ENCODE measurements at places on chromosomes 5 and 9.

GRCh38 chr9:131976157-131977108, 103.2 kb downstream of the MED27 start:
- no peak for DNase-seq

- DNase-seq: no peak
Observed at GRCh38 chr5:133635051-133635450, 22.7 kb upstream of the FSTL4 start.

DNA sequence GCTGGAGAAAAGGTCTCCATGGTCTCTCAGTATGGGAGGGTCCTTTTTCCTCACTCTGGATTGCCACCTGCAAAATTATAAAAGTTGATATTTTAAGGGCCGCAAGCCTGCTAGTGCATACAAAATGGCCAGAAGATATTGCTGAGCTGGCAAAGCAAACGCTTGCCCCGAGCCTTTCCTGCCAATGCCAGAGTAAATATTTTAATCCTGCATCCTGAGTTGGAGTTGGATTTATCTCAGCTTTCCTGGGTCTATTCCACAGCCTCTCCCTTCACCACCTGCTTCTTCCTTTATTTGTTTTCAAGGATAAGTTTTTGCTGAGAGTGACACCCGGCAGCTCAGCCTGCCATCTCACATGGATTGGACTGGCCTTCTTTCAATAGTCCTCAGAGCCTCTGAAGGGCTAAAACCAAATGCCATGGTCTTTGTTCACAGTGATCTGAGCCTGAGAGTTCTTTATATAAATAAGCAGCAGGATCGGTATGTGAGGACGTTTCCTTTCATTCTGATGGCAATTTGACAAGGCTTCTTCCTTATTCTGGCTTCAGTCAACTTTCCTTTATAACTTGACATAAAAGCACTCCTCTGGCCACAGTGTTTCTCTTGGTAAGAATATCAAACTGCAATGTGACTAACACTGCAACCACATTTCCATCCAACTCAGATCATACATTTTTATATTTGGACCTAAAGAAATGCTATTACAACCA, 170.1 kb downstream of the ADAMTS12 start:
- no peak for DNase-seq

GRCh38 chr5:91293131-91293530, 90.0 kb downstream of the ARRDC3 start:
- DNase-seq: no peak

DNA sequence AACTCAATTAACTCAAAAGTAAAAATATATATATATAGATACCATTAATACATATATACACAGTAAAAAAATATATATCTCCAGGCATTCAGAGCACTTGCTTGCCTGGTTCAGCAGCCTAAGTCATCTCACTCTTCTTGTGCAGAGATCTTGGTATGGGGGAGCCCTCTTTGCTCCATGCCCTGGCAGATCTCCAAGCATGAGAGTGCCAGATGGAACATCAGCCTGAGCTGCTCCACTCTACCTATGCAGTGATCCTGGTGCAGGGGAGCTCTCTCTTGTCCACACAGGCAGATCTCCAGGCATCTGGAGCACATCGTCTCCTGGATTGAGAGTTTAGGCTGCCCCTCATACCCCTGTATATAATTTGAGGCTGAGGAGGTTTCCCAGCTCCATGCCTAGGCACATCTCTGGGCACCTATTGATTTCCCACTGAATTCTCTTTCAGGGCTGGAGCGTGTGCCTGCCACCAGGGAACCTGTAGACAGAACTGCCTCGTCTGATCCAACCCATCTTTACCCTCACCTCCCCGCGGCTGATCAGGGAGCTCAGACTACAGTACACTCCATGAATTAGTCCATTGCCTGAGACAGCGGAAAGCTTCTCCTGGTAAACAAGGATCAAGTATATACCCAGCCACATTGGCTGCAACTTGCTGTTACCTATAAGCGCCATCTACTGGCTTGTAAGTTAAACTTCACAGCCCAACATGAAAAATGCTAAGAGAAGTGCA, 342.4 kb upstream of the GRIA1 start:
- peak; percentile 88 for DNase-seq

- no peak for DNase-seq
Observed at GRCh38 chr5:151126199-151126645, 31.4 kb downstream of the ANXA6 start.

- DNase-seq: no peak
Observed at GRCh38 chr9:123629531-123629930, 273.5 kb downstream of the CRB2 start.

DNA sequence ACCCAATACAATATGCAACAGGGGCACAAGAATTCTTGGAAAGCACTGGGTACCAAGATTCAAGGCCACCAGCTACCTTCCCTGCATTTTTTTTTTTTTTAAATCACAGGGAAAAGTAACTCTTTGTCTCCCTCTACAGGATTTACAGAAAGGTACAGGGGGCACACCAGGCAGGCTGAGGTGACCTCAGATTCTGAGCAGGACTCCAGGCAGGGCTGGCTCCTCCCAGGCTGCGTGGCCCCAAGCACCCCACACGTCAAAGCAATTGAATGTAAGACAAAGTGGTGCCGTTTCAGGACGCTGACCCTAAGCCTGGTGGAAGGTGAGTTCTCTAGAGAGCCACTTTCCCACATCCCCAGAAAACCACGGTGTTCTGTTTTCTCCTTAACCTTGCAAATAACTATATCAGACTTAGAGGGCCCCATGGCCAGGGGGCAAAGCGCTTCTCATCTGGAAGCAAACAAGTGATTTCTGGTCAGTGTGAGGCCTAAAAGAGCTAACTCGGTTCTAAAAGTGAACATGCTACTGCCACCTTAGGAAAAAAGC, 222.6 kb downstream of the ROR2 start:
- DNase-seq: no peak

DNA sequence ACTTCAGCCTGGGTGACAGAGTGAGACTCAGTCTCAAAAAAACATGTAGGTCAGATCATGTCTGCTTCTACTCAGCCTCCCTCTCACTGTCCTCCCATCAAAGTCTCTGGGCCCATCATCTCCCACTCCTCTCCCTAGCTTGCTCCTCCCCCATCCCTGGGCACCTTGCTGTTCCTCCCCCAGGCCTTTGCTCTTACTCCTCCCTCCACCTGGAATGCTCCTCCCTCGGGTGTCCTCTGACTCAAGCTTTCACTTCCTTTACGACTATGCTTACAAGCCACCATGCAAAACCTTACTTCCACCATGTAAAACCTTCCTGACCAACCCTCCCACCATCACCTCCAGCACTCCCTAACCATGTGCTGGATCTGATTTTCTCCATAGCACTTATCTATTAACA, 51.5 kb downstream of the MTMR12 start:
- no peak for DNase-seq

GRCh38 chr9:120914396-120914795, 12.2 kb downstream of the TRAF1 start:
- DNase-seq: no peak

GRCh38 chr9:5442400-5443011, 4.8 kb upstream of the PLGRKT start:
- no peak for DNase-seq

DNA sequence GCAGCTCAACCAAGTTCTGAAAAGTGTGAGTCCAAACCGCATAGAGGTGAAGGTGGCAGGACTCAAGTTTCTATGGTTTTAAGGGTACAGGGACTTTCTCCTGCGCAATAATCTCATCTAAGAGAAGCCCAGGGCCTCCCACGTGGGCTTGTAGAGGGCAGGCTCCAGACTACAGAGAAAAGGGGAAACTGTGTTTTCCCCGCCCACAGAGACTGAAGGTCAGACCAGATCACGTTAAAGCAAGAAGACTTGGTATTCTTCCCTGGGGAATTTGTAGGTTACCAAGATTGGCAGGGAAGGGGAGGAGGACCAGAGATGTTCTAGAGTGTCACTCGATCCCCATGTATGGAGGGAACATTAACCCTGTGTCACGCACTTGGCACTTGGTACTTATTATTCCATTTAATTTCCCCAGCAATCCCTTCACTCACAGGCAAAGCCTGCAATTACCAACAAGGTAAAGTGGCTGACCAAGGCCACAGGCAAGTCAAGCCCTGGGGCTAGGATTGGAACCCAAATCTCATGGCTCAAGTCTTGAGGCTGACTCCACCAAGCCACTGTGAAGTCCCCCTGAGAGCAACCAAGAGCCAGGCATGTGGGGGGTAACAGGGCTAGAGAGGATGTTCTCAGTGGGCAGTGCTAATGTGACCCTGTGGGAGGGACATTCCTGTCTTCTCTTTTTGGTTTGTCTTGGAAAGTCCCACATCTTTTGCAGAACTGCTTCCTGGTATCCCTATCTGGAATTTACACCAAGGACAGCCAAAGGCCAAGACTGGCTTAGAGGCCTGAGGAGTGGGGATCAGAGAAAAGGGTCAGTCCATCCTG, 18.3 kb upstream of the NEK6 start:
- DNase-seq: no peak

DNA sequence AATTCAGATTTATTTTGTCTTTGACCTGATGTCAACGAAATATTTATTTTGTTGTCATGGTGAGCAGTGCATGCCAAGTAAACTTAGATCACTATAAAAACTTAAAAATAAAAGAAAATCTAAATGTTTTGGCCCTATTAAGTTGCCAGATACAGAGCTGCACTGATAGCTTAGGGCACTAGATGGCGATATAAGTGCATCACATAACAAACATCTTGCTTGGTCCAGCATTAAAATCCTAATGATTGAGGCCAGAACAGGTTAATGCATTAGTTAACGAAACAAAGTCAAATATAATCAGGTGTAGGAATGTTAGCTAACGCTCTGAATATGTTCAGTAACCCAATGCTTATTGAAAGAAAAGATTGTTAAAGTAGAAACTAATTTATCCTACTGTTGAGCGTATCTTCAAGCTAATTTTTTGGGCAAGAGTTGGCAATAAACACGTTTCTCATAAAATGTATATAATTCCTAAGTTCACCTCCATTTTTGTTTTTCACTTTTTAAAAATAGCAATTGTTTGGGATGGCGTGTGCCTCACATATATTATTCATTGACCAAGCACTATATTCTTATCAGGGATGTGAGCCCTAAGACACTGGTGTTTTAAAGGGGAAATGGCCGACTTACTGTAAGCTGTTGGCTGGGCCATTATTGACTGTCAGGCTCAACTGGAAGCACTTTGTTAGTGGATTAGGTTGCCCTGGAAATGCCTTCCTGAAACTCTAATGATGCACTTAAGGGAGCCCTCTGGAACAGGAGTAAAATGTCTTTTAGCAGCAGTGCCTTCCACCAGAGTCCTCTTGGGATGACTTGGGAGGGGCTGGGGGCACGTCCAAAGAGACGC, 33.3 kb downstream of the KCTD16 start:
- no peak for DNase-seq

DNA sequence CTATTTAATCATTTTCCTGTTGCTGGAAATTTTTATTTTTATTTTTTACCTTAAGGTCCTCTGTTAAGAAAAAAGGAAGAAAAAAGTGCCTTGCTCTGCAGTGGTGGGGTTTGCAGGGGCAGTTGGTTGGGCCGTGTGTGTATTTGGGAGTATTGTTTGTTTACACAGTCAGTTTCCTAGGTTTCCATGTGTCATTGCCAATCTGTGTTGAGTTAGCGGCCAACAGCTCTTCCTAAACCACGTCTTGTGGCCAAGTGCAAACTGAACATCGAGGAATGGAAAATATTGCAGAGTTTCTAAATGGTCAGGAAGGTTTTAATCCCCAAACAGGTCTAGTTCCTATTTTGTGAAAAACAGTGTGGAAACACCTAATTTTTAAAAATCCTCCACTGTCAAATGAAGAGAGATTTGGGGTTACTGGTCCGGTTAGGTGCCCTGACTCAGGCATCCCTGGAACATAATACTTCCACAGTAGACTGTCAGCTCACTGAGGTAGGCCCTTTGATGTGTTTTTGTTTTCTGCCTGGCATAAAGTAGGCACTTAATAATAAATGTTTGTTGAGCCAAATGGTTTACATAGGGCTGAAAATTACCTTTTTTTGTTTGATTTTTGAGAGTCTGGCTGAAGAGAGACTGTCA, 37.0 kb downstream of the MAMDC2 start:
- peak; percentile 81 for DNase-seq

DNA sequence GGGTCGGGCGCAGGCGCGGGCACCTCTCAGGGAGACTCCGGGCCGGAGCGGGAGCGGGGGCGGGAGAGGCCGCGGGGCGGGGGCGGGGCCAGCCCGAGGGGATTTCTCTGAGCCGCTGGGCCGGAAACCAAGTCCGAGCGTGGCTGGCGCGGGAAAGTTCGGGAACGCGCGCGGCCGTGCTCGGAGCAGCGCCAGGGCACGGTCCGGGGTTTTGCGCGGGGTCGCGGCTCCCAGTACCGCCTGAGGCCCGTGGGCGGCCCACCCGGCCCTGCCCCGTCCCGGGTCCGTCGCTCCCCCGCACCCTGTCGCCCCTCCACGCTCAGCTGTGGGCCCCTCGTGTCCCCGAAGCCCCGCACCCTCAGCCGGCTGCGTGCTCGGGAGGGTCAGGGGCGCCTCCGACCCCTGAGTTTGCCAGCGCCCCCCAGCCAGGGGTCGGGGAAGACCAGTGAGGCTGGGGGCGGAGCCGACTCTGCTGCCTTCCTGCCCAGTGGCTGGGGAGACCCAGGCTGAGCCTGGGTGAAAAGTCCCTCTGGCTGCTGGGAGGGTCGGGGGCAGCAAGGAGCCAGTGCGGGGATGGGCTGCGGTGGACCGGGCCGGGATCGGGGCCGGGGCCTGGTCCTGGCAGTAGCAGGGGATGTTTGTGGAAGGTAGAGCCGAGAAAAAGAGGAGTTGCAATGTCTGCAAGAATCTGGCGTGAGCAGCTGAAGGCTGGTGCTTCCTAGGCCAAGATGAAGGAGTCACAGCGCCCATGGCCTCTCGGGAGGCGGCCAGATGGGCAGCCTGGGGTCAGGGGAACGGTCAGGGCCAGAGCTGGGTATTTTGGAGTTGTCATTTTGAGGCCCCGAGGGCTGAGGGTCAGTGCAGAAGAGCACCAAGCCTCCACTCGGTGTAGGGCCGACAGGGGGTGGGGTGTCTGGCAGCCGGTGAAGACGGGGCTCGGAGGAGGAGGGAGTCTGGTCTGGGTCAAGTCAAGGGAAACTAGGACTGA, 588 bp downstream of the TRAF2 start:
- DNase-seq: no peak

- no peak for DNase-seq
Observed at GRCh38 chr9:90808890-90809685, 7.5 kb downstream of the SYK start.

DNA sequence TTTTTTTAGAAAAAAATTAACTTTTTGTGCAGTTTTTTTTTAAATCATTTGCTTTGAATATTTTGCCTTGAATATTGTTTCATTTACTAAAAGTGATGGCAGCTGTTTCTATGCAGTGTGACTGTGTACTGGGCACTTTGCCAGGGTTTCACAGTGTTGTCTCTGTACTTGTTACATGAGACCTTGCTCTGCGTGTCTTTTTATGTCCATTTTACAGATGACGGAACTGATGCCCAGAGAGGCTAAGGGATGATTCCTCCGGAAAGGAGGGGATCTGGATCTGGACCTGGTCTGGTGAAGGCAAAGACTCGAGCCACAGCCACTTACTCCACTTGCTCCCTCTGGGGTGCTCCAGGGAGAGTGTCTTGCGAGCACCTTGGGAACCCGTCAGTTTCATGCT, 124.8 kb upstream of the PTCH1 start:
- DNase-seq: no peak

Data from NCI-H2081 treated with DMSO at 0.1 percent for 48 hours (cell line).